ENCODE measurements at places on chromosomes 5 and 9.

DNA sequence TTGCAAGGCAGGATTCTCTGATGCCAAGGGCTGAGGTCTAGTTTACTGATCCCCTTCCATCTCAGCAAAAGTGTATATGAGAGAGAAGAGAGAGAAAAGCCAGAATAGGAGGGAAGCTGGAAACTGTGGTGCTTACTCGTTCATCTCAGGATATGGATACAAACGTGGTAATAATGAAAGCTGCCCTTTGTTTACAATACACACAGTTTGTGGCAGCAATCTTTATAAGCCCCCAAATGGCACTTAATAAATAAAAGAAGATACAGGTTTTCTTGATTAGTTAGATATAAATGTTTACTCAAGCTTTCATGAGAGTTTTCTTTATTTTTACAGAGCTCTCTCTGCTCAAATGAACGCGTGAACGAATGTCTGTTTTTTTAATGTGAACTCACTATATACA lies 57.7 kb downstream of the PRDM6 start:
- DNase-seq, result no peak

DNA sequence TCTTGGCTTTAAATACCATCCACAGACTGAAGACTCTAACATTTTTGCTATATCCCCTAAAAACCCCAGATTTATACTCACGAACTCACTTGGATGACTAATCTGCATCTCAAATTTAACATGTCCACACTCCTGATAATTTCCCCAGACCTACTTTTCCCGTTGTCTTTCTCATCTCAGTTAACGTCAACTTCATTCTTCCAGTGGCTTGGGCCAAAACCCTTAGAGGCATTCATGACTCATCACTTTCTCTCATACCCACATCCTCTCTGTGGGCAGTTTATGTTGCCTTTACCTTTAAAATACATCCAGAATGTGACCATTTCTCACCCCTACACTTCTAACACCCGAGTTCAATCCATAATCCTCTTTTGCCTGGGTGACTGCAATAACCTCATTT lies 96.7 kb downstream of the EDIL3 start:
- no peak for DNase-seq

DNA sequence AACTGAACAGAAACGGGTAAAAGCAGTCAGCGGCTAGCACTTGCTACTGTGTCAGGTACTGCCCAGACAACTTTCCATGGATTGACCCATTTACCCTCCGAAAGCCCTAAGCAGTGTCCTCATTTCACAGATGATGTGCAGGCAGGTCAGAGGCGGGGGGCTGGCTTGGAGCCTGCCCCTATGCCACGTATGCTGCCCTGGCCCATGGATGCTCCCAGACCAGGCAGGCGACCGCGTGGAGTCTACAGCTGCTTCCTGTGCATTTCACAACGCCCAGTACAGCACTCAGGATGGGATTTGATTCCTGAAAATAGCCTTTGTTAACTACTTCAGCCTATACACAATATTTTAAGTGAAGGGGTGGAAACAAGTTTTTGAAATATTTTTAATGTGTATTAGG lies 202.9 kb downstream of the NXNL2 start:
- no peak for DNase-seq

DNA sequence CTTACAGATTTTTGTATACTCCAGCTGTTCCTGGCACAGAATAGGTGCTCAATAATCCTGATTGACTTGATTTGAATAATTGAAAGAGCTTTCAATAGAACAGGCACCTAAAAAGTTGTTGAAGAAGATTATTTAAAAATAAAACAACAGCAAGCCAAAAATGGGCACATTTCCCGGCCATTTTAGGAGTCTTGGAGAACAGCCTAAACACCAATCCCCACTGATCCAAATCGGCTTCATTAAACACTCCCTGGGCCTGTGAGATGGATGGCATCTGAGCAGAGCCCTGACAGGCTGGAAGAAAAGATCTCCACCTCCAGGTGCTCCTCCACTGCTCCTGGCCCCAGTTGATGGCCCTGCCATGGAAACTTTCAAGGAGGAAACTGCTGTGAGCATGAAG lies 213.3 kb downstream of the MAN2A1 start:
- no peak for DNase-seq

DNA sequence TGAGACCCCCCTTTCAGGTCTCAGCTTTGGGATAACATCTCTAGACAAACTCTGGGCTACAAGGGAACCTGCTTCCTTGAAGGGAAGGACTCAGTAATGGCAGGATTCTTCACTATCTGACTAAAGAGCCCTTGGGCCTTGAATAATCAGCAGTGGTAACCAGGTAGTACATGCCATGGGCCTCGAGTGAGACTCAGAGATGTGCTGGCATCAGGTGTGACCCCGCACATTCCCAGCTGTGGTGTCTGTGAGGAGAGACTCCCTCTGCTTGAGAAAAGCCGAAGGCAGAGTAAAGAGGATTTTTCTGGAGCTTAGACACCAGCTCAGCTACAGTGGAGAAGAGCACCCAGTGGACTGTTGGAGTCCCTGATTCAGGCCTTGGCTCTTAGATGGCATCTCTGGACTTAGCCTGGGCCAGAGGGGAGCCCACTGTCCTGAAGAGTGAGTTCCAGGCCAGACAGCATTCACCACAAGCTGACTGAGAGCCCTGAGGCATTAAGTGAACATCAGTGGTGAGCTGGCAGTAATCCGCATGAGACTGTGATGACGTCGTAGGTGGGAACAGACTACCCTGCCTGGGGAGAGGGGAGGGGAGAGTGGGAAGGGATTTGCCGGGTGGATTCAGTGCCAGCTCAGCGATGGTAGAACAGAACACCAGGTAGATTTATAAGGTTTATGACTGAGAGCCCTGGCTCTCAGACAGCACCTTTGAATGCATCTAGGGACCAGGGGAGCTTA lies 5.3 kb upstream of the ZNF782 start:
- no peak for DNase-seq

GRCh38 chr9:69571032-69571431 lies 101.1 kb downstream of the APBA1 start:
- no peak for DNase-seq

GRCh38 chr5:141149812-141150211 lies at the start of gene PCDHB6:
Gene PCDHB6 (plus strand): TSS chr5:141150057. CDS start chr5:141150258, 201 bp downstream.
- no peak for DNase-seq

DNA sequence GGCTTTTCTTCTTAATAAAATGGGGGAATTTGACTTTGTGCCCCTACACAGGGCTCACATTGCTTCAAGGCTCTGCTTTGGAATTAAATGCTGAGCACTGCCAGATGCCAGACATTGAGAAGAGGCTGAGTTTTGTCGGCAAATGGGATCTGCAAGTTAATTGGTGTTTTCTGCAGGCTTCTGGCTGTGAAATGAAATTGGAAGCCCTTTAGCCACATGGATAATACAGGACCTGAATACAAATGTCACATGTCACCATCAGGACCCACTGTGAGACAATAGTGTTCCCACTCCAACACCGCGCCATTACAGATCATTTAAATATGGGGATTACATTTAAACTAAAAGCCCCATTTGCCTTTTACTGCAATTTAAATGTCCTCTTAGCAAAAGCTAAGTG lies 164.4 kb downstream of the ZSWIM6 start:
- no peak for DNase-seq

DNA sequence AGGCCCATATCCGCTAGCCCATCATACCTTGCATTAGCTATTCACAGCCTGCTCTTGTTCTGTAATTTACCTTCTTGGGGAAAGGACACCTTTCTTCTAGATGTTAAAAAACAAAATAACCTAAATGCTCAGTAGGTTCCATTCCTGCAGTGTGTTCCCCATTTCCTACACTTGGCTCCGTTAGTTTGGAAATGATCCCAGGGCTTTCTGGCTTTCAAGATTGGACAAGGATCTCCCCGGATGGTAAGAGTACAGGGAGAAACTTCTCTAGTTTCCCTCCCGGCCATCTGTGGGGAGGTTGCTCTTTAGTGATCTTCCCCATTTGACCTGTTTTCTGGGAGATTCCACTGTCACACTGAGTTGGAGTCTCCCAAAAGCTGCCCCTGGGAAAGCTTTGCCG lies 27.3 kb upstream of the STC2 start:
- DNase-seq, result no peak

DNA sequence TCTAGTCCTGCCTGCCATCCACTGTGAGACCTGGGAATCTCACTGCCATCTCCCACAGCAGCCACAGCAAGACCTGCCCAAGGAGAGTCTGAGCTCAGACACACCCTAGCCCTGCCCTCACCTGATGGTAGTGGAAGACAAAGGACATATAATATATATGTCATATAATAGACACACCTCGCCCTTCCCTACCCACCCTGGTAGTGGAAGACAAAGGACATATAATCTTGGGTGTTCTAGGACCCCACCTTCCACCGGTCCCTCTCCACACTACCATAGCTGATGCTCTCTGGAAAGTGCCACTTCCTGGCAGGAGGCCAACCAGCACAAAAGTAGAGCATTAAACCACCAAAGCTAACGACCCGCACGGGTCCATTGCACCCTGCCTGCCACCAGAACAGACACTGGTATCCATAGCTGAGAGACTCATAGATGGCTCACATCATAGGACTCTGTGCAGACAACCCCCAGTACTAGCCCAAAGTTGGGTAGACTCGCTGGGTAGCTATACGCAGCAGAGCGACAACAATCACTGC lies 545.6 kb downstream of the CAAP1 start:
- DNase-seq, result no peak

DNA sequence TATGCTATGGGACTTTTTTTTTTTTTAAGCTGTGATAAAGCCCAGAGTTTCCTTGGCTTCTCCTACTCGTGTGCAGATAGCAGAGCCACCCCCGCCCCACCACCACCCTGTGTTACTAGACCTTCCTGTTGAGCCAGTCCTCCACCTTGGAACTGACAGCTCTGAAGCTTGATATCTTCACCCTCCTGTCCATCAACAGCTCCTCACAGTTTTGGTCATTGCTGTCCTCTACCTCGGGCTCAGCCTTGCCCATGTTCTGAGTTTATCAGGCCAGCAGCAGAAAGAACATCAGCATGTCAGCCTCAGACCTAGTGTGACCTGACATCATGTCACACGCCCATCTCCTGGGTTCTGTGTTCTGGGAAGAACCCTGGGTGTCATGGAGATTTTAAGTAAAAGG lies 167.1 kb upstream of the RAI14 start:
- no peak for DNase-seq

DNA sequence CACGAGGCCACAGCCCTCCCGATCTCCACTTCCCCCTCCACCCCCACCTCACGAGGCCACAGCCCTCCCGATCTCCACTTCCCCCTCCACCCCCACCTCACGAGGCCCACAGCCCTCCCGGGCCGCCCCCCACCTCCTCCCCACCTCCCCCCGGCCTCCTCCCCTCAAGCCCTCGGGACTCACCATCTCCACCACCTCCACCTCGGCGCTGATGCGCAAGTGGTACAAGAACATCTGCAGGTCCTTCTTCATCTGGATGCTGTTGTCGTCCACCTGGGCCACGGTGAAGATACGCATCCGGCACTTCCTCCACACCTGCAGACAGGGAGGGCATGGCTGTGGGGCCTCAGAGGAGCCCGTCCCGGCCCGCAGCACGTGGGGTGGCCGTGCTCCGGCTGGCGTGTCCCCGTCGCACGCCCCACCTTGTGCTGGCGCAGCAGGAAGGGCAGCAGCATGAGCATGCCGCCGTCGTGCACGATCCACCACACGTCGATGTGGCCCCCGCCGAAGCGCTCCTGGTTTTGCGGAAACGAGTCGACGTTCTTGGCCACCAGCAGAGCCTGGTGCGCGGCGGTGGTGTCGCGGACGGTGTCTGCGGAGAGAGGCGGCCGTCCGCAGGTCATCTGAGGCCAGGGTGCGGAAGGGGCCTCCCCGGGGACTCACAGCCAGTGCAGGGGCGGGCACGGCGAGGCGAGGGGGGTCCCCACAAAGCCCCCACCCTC lies 48.0 kb downstream of the SLC12A7 start:
- DNase-seq, result no peak

GRCh38 chr5:17219006-17219422 lies 1.6 kb downstream of the BASP1 start:
- no peak for DNase-seq

DNA sequence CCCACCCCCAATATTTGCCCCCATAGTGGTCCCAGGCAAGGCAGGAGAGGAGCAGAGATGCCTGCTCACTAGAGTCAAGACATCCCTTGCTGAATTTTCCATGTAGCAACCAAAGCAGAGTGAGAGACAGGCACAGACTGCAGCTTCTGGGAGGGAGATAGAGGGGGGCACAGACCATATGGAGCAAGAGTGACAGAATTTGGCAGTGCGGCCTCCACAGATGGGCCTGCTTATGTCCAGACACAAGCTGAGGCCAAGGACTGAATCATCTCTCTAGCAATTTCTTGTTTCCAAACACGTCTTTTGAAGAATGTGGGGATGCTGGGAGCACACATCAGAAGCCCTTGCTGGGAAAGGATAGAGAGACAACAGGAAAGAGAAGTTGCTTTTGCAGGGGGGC lies 53.0 kb upstream of the ALDH1B1 start:
- no peak for DNase-seq
